NCI-H748 treated with DMSO at 0.1 percent for 48 hours (cell line): ENCODE measurements at places on chromosomes 13 and 19.
A peak's percentile ranks its signal among the peaks of the same experiment; 100 is the strongest.

GRCh38 chr19:1238369-1239303 is 831 bp upstream of the CBARP start:
- no peak for DNase-seq

- no peak for DNase-seq
Observed at GRCh38 chr19:18771328-18772242, 19.5 kb downstream of the COMP start.

DNA sequence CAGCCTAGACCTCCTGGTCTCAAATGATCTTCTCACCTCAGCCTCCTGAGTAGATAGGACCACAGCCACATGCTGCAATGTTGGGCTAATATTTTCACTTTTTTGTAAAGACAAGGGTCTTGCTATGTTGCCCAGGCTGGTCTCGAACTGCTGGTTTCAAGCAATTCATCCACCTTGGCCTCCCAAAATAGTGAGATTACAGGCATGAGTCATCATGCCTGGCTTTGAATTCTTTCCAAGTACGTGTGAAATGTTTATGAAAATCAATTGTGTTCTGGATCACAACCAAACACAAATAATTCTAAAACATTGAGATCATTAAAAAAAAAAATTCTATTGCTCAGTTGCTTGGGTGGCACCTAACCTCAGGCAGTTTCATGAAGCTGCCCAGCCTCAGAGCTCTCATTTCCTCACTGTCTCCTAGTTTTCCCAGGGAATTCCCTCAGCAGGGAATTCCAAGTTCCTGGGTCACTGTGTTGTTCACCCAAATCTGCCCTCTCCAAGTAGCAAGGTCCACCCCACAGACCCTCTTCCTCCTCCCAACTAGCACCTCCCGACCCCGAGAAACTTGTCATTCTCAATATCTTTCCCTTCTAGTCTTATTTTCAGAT is 44.8 kb downstream of the ING1 start:
- no peak for DNase-seq

- no peak for DNase-seq
Observed at GRCh38 chr13:40169476-40169875, 497.0 kb downstream of the FOXO1 start.

DNA sequence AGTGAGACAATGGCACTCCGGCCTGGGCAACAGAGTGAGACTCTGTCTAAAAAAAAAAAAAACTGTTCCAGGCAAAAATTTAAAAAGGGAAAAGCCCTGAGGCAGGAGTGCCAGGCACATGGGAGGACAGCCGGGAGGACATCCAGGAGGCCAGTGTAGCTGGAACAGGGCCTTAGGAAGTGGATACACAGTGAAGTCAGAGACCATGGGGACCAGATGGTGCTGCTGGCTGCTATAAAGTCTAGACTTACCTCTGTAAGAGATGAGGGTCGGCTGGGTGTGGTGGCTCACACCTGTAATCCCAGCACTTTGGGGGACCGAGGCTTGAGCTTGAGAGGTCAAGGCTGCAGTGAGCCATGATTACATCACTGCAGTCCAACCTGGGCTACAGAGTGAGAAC is 15.0 kb downstream of the HAS1 start:
- no peak for DNase-seq

- no peak for DNase-seq
Observed at GRCh38 chr13:90592943-90593342, 754.5 kb upstream of the MIR17HG start.

GRCh38 chr19:56765137-56765536 is 75.4 kb downstream of the PEG3 start:
- peak; percentile 4 for DNase-seq

- no peak for DNase-seq
Observed at GRCh38 chr19:33271246-33272021, 30.9 kb downstream of the CEBPA start.

DNA sequence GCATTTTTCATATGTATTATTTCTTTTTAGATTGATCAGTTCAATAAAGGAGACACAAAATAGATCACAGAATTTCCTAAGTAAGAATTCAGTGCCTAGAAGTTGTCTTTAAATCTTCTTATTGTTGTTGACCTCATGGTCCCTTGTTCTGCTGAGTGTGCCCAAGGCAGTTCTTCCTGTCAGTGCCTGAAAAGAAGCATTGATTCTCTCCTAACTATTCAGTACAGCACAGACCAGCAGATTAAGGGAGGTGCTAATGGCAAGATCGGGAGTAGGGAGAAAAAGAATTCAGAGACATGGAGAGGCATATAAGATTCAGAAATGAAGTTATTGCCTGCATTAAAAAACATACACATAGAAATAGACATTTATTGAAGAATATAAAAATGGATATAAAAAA is 180.5 kb upstream of the PCDH9 start:
- no peak for DNase-seq

DNA sequence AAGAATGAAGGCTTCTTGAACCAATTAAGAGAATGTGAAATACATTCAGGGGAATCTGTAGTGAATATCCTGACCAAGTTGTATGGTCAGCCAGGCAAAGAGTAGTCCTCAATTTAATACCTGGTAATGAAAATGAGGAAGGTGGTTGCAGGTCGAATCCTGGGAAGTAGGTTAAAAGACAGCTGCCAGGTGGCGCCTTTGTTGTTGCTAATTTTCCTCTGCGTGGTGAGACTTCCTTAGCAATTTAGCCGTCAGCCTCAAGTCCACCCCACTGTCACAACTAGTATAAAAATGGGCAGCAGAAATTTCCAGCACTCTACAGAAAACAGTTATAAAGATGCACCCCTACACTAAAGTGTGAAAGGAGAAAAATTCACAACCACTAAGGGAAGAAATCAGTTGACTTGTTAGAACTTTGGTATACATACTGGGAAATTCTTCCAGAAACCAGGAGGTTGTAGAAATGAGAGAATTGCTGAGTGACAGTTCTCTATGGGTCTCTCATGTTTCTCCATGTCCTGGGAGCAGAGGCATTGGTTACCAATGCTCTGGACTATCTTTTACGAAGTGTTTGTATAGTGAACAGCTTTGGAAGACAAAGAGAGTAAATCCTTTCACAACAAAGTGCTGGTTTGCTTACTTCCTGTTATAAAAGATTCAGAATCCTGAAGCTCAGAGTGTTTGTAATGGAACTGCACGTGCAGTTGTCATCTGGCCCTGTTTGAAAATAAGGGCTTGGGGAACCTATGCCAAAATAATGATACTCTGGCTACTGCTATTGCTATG is 235.9 kb downstream of the NHLRC3 start:
- DNase-seq, result peak; percentile 44

DNA sequence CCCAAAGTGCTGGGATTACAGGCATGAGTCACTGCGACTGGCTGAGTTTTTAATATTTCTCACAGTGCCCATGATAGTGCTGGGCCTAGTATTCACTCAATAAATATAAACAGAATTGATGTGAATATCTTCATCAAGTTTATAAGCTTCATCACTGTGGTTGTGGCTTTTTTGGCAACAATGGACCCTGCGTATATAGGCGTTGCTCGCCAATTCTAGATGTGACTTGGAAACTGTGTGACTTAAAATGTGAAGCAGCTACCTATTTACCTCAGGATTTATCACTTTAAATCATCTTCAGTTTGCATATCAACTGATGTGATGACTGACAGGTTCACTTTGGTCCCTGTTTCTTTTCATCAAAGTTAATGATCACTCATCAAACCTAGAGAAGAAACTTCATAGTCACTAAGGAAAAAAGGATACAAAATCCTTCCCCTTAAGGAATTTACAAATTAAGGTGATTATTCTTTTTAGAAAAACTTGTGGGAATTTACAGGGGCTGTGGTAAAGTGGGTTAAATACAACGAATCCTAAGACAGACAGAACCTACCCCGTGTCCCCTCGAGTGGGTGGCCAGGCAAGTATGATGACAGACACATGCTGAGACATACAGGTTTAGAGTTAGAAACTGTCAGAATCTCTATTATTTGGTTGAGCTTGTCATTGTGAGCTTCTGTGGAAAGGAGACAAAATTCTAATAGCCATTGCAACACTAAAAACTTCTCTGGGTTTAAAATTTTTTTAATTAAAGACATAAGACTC is 101.3 kb downstream of the AKAP11 start:
- no peak for DNase-seq

GRCh38 chr19:2613507-2614295 is 88.8 kb downstream of the GNG7 start:
- DNase-seq, result no peak

DNA sequence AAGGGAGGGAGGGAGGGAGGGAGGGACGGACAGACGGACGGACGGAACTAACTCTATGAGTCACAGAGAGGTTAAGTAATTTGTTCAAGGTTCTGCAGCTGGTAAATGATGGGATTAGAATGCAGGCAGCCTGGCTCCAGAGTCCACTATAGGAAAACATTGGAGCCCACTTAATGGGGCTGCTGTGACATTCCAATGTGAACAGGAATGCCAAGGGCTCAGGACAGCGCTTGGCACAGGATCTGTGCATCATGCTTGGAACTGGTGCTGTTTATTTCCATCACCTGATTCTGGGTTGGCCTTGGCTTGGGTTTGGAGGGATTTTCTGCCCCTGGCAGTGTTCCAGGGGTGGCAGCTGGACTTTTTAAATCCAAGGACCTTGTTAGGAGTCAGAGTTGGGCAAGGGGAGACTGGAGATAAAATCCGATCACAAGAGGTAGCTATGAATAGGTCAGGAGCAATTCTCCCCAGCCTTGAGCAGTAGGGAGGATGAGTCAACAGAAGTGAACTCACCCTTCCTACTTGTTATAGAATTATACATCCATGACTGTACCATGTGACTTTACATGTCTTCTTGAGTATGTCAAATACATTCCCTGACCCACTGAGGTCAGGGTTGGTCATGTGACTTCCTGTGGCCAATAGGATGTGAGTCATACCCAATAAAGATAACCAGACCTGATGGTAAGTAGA is 7.8 kb upstream of the HIF3A start:
- DNase-seq, result no peak

DNA sequence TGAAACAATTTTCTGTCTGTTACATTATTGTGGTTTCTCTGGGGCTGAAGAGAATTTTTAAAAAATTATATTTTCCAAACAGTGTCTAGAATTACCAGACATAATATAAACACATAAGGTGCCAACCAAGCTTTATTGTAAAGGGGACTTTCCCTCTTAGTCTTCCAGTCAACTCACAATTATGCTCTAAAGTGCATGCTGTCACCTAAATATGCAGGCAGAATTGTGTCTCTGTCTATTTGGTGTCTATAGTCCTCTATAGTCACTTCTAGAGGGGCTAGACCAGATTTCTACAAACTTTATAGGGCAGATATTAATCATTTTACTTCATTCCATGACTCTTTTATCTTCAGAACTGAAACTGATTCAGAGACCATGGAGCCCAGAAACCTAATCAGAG is 12.8 kb downstream of the ZNF254 start:
- DNase-seq, result no peak

DNA sequence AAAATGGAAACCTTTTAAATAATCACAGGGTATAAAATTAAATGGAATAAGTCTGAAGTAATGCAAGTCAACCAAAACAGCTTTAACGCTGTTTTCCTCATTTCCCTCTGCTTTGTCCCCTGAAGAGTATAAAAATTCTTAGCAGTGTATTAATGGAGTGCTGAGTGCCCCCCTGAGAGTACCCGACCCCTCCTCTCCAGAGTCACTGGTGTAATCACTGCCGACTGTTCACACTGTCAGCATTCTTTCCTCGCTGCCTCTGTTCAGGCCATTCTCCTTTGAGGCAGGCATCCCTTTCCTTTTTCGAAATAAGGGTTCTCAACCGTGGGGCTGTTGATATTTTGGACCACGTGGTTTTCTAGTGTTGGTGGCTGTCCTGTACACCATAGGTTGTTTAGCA is 146.9 kb upstream of the SLC10A2 start:
- DNase-seq, result no peak
